Ovary (tissue), 10 donors: ENCODE measurements at places on chromosomes 2 and 18. TPM values are rescaled to one million over a fixed set of nuclear protein-coding genes. Genes with fewer than 3 reads are reported as not detected.

- H3K27me3 ChIP-seq: no peaks in the 10 kb centered on the region
- no peak overlapping the region for H3K27ac ChIP-seq
- no peak overlapping the region for H3K4me3 ChIP-seq
- H3K4me1 ChIP-seq: no peaks in the 10 kb centered on the region
Observed at GRCh38 chr18:57950542-57950941, 93.5 kb upstream of the NEDD4L start.

- no peak overlapping the region for H3K4me3 ChIP-seq
- no peak overlapping the region for H3K27ac ChIP-seq
- peaks cover 10% of the 10 kb centered on the region for H3K4me1 ChIP-seq
- H3K36me3 ChIP-seq: no peaks in the 10 kb centered on the region
- H3K27me3 ChIP-seq: no peaks in the 10 kb centered on the region
- DNase-seq: no peak
Observed at GRCh38 chr18:34773378-34773777, 63.3 kb downstream of the DTNA start.

DNA sequence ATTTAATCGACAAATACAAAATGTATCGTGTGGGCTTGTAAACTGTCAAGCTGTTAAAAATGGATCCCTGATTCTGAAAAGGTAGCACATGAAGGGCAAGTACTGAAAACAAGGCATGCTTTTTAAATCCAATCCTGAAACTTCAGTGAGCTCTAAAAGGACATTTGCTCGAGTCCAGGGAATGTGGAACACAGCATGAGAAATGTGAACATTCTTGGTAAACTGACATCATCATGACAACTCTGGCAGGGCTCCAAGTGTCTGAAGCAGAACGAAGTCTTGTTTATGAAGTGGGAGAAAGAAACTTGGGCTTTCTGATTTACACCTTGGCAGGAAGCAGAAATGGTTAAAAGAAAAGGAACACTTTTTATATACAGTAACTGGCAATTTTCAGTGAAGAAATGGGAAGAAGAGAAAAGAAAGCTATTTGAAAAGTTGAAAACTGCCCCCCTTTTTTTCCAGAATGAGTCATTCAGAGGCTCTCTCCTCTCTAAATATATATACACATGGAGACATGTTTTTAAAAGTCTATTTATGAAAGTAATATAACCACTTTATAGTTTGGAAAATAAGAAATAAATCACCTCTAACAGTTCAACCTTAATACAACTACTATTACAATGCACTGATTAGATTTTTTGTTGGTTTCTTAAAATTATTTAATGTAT lies 120.8 kb downstream of the GAREM1 start:
- H3K27me3 ChIP-seq: no peaks in the 10 kb centered on the region
- peak; percentile 52 for DNase-seq
- H3K4me1 ChIP-seq: peaks cover 5% of the 10 kb centered on the region
- H3K27ac ChIP-seq: no peak overlapping the region

Gene LIMS4
- 2.3 TPM for total RNA-seq

Gene POU3F3
- total RNA-seq: not detected

- H3K4me1 ChIP-seq: no peaks in the 10 kb centered on the region
- no peak for DNase-seq
- H3K27me3 ChIP-seq: no peaks in the 10 kb centered on the region
Observed at GRCh38 chr2:223563462-223563861, 38.7 kb downstream of the SCG2 start.

GRCh38 chr18:8841781-8842485 lies 136.6 kb downstream of the MTCL1 start:
- no peak overlapping the region for H3K27ac ChIP-seq
- no peak for DNase-seq
- H3K4me1 ChIP-seq: peaks cover 1% of the 10 kb centered on the region
- no peaks in the 10 kb centered on the region for H3K36me3 ChIP-seq
- H3K27me3 ChIP-seq: no peaks in the 10 kb centered on the region
- H3K4me3 ChIP-seq: no peak overlapping the region

GRCh38 chr2:50872543-50872942 lies 159.4 kb downstream of the NRXN1 start:
- H3K4me1 ChIP-seq: no peaks in the 10 kb centered on the region
- H3K36me3 ChIP-seq: no peaks in the 10 kb centered on the region
- no peak overlapping the region for H3K27ac ChIP-seq
- no peak overlapping the region for H3K4me3 ChIP-seq
- no peaks in the 10 kb centered on the region for H3K27me3 ChIP-seq

DNA sequence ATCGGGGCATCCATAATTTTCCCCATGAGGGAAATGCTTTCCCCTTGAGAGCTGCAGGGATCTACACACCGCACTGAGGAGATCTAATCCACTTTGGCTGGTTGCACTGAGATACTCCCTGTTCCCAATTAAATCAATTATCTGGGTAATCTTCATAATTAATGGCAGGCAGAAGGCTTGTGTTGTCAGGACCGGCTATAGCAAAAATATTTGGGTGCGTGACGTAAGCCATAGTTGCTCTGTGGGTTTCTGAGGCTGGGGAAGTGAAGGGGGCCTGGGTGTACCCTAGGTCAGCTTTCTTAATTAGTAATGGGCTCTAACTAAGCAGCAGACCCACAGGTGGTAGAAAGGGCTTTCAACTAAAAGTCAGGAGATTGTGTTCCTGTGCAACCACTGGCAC lies 62.8 kb upstream of the UPP2 start:
- no peaks in the 10 kb centered on the region for H3K4me1 ChIP-seq
- no peak for DNase-seq
- no peak overlapping the region for H3K4me3 ChIP-seq
- no peaks in the 10 kb centered on the region for H3K27me3 ChIP-seq

Gene IL36B
- total RNA-seq: not detected

DNA sequence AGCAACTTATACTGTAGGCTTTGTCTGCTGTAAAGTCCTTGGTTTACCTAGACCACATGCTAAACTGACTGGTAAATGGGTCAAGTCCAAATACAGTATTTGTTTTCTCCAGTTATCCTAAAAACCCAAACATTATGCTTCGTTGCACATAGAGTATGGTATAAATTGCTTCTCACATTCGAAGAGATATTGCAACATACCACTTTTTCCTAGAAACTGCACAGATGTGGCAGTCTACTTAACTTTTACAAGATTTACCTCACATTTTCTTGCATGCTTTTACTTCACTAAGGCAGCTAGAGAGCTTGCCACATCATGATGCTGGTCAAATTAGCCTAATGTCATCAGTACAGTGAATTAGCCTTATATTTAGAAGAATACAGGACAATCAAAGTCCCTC lies 66.0 kb upstream of the SCN7A start:
- H3K4me3 ChIP-seq: no peak overlapping the region
- no peaks in the 10 kb centered on the region for H3K36me3 ChIP-seq
- DNase-seq: no peak
- no peak overlapping the region for H3K27ac ChIP-seq

DNA sequence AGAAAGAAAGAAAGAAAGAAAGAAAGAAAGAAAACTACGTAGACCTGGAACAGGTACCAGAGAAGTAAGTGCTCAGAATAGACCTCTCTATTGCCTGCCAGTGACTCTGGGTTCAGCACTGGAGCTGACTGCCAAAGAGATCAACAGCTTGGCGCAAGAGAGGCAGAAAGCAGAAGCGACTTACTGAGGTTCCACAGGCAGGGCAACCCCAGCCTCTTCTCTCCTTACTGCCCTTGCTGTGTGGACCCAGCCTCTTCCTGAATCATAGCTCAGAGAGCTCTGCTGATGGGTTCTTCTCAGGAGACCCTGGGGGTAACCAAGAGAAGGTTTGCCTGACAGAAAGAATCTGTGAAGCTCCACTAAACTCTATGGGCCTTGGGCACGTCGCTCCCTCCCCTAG lies 7.1 kb downstream of the CAPN13 start:
- H3K27ac ChIP-seq: no peak overlapping the region
- H3K27me3 ChIP-seq: no peaks in the 10 kb centered on the region
- H3K4me1 ChIP-seq: no peaks in the 10 kb centered on the region

Gene LRRC30
- total RNA-seq: not detected

Gene CYTIP
- 1.8 TPM for total RNA-seq

DNA sequence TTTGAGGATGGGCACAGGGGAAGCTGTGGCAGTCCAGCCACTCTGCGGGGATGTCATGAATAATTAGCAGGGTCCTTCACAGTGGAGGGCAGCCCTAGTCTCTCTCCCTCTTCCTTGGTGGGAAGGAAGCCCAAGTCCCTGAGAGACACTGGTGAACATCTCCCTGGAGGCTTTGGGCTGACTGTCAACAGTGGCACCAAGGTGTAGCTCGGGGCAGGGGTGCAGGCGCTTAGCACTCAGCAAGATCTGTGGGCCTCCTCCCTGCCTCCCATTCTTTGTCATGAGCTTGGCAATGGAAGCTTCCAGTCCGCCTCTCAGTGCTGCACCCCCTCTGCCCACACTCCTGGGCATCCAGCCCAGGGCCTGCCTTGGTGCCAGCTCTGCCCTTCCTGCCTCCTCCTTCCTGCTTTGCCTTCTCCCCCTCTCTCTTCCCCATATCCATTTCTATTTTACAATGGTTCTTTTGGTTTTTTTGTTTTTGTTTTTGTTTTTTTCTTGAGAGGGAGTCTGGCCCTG lies 59.4 kb downstream of the STEAP3 start:
- H3K27ac ChIP-seq: no peak overlapping the region
- H3K4me3 ChIP-seq: no peak overlapping the region
- H3K27me3 ChIP-seq: no peaks in the 10 kb centered on the region
- no peaks in the 10 kb centered on the region for H3K4me1 ChIP-seq
- no peaks in the 10 kb centered on the region for H3K36me3 ChIP-seq

Gene SPRED2
- 23.0 TPM for total RNA-seq

GRCh38 chr2:30686669-30687068 lies 120.6 kb downstream of the CAPN13 start:
- peaks cover 12% of the 10 kb centered on the region for H3K4me1 ChIP-seq
- no peak overlapping the region for H3K27ac ChIP-seq
- H3K4me3 ChIP-seq: no peak overlapping the region
- H3K36me3 ChIP-seq: no peaks in the 10 kb centered on the region
- no peak for DNase-seq

- no peak overlapping the region for H3K4me3 ChIP-seq
- H3K36me3 ChIP-seq: no peaks in the 10 kb centered on the region
- H3K4me1 ChIP-seq: no peaks in the 10 kb centered on the region
Observed at GRCh38 chr2:144643537-144644336, 123.8 kb upstream of the ZEB2 start.

DNA sequence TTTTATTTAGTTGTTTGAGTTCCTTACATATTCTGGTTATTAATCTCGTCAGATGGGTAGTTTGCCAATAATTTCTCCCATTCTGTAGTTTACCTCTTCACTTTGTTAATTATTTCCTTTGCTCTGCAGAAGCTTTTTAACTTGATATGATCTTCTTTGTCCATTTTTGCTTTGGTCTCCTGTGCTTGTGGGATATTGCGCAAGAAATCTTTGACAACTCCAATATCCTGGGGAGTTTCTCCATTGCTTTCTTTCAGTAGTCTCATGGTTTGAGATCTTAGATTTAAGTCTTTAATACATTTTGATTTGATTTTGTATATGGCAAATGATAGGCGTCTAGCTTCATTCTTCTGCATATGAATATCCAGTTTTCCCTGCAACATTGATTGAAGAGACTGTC lies 389.2 kb downstream of the LRP1B start:
- H3K36me3 ChIP-seq: no peaks in the 10 kb centered on the region
- H3K27me3 ChIP-seq: no peaks in the 10 kb centered on the region
- no peaks in the 10 kb centered on the region for H3K4me1 ChIP-seq
- no peak overlapping the region for H3K4me3 ChIP-seq
- no peak overlapping the region for H3K27ac ChIP-seq

- H3K27ac ChIP-seq: no peak overlapping the region
- H3K4me1 ChIP-seq: no peaks in the 10 kb centered on the region
- H3K27me3 ChIP-seq: no peaks in the 10 kb centered on the region
- no peak overlapping the region for H3K4me3 ChIP-seq
- no peak for DNase-seq
- H3K36me3 ChIP-seq: no peaks in the 10 kb centered on the region
Observed at GRCh38 chr2:194304191-194304590, 1352.8 kb upstream of the SLC39A10 start.

- no peaks in the 10 kb centered on the region for H3K4me1 ChIP-seq
- no peak overlapping the region for H3K4me3 ChIP-seq
- no peak overlapping the region for H3K27ac ChIP-seq
- no peak for DNase-seq
- H3K36me3 ChIP-seq: no peaks in the 10 kb centered on the region
Observed at GRCh38 chr2:138435701-138436100, 65.9 kb upstream of the SPOPL start.

DNA sequence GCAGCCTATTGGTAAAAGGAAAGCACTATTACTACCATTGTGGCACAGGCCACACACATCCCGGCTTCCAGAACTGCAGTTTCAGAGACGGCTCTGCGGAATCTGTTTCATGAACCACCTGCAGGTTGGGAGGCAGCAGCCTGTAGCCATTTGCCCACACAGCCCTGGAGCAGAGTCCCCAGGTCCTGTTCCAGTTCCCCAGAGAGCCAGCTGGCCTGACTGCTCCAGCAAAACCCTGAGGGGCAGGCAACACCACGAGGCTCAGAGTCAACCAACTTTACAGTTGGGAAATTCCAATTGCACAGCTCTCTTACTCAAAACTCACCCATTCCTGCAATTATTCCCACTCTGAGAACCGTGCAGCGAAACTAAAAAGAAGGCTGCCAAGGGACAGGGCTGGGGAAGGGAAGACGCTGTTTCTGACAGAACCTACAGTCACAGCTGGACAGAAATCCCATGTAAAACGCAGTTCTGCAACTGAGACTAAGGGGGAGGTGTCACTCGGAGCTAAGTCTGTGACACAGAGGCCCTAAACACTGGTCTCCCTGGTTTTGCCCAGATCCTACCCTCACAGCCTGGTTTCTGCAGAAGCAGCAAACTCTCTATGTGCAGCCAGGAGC lies 219.4 kb downstream of the TMEM163 start:
- H3K27ac ChIP-seq: no peak overlapping the region
- no peaks in the 10 kb centered on the region for H3K36me3 ChIP-seq
- no peaks in the 10 kb centered on the region for H3K27me3 ChIP-seq
- no peak for DNase-seq

DNA sequence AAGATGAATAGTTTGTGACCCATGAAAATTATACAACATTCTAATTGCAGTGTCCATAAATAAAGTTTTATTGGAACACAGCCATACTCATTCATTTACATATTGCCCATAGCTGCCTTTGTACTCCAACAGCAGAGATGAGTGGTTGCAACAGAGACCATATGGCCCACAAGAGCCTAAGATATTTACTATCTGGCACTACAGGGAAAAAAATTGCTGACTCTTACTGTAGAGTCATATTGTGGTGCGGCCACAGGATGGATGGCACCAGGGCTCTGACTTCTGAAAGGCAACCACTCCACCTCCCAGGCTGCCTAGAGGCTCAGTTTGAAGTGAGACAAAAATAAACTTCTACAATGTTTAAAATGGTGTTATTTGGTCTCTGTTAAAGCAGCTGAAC lies 404.0 kb upstream of the ATP5MC3 start:
- no peaks in the 10 kb centered on the region for H3K27me3 ChIP-seq
- DNase-seq: no peak
- no peak overlapping the region for H3K4me3 ChIP-seq
- H3K36me3 ChIP-seq: no peaks in the 10 kb centered on the region

Gene SP5
- total RNA-seq: 2.9 TPM

- H3K4me3 ChIP-seq: no peak overlapping the region
- H3K4me1 ChIP-seq: peaks cover 5% of the 10 kb centered on the region
- H3K36me3 ChIP-seq: no peaks in the 10 kb centered on the region
- no peak for DNase-seq
- no peaks in the 10 kb centered on the region for H3K27me3 ChIP-seq
Observed at GRCh38 chr2:24403832-24404212, 43.5 kb upstream of the ITSN2 start.
